ENCODE measurements at places on chromosomes 5 and 9.

- no peak for DNase-seq
Observed at GRCh38 chr9:107895501-107896001, 406.0 kb upstream of the KLF4 start.

DNA sequence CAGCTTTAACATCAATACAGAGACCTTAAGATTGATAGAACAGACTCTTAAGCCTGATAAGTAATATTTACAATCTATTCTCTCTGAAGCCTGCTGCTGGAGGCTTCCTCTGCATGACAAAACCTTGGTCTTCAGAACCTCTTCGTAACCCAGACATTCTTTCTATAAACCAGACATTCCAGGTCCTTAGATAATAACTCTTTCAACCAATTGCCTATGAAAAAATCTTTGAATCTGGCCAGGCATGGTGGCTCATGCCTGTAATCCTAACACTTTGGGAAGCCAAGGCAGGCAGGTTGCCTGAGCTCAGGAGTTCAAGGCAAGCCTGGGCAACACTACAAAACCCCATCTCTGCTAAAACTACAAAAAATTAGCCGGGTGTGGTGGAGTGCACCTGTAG is 327.8 kb downstream of the ENC1 start:
- DNase-seq = no peak

- DNase-seq = no peak
Observed at GRCh38 chr9:15293804-15294316, 13.2 kb downstream of the TTC39B start.

DNA sequence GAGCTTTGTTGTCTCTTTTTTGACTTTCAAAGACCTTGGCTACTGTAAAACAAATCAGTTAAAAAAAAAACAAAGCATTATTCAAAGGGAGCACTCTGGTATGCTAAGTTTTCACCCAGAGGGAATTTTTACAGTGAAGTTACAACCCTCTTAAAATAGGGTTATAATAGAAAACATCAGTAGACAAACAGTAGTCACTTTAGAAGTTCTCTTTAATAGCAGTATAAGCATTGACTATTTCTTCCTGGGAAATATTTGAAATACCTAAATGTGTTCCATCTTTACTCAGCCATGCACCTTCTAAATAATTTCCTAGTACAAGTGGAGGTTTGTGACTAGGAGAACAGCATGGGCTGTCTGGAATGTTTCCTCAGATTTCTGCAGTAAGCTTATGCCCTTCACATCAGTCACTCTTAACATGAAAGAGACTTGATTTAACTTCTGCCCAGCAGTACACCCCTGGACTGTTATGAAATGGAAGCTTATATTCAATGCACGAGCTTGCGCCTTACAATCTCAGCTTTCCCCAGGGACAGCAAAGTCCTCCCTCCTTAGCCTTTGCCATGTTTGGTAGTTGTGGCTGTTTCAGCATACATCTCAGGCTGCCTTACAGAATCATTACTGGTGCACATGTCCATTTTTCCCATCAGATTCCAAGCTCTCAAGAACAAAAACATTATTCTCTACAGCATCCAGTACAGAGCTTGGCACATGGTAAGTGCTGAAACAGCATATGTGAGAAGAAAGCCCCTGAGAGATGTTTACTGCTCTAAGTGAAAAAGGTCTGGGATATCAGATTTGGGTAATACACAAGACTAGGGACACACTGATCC is 191.5 kb downstream of the ZNF608 start:
- no peak for DNase-seq

DNA sequence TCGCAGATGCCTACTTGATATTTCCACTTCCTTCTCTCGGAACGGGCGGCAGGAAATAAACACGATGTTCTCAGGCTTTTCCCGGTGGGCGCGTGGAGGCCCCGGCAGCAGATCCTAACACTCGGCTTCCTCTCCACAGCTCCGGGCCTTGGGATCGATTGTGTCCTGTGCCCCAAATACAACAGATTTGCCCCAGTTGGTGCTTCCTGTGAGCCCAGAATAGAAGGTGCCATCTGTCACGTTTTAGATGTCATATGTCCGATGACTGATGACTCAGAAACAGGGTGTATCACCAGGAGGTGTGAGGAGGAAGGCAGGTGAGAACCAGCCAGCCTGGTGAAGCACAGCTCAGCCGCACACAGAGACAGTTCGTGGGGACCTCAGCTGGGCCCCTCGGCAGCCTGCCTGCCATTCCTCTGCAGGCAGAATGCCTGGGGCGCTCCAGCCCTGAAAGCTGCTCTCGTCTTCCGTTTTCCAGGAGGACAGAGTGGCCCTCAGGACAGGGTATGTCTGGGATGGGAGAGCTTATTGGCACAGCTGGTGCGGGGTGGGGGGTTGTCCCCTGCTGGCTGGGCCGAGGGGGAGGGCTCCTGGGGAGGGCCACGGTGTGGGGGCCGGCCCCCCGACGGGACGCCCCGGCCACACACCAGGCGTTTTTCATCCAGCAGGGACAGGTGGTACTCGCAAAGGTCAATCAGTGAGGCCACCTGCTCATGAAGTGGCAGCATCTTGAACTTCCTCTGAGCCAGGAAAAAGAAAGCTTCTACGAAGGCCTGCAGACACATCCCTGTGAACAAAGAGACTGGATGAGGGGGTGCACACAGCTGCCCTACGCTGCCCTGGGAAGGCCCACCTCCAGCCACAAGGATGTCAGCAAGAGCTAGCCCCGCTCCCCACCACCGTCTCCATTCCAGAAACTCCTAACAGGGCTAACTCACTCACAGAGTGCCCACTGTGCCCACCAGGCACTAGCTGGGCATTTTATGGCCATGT is 171.0 kb downstream of the DAB2IP start:
- peak; percentile 56 for DNase-seq

DNA sequence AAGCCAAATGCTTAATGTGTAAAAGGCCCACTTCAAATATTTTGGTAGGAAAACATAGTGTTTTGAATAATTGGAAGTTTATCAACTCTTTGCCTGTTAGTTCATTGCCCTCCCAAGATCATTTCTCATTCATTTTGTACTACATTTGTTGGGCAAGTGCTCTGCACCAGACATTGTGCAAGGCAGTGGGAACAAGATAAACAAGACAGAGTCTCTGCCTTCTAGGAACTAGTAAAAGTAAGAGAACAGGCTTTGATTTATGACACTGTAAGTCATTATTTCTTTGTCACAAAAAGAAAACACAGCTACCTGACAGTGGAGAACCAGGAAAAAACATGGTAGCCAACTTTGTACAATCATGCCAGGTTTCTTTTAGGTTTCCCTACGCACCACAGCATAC is 63.7 kb upstream of the PAM start:
- no peak for DNase-seq

DNA sequence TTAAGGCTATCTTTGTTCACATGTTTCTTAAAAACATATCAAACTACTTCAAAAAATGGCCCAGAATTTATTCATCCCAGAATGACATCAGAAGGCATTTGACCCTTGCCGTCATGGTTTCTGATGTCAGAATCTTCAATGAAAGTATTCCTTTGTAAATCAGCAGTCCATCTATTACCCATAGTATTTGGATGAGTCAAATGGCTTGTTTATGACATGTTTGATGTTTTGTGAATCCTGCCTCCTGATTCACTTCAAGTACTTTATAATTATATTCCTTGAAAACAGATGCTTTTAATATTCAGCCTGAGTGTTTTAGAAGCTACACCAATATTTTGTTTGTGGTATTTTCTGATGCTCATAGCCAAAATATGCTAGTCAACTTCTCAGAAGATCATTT is 200.8 kb upstream of the MEF2C start:
- DNase-seq = no peak

DNA sequence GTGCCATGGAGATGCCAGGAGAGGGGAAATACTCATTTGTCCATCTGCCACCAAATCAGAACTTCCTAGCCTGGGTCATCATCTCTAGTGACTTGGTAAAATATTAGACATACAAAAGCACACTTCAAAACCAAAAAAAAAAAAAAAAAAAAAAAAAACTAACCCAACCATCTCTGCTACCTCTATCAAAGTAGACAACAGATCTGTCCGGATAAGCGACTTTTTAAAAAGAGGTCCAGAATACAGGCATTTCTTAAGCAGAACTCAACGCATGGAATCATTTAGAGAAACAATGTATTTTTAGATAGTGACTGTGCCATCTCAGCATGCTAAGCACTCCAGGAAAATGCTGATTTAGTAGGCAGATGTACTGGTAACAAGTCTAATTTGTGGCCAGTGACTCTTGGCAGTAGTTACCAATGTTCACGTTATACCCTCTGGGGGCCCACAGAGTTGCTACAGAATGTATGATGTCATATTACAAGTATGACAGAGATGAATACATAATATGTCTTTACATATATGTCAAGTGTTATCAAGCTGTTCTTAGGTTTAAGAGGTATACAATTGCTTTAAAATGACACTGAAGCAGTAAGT is 107.8 kb downstream of the SMIM23 start:
- DNase-seq = no peak

DNA sequence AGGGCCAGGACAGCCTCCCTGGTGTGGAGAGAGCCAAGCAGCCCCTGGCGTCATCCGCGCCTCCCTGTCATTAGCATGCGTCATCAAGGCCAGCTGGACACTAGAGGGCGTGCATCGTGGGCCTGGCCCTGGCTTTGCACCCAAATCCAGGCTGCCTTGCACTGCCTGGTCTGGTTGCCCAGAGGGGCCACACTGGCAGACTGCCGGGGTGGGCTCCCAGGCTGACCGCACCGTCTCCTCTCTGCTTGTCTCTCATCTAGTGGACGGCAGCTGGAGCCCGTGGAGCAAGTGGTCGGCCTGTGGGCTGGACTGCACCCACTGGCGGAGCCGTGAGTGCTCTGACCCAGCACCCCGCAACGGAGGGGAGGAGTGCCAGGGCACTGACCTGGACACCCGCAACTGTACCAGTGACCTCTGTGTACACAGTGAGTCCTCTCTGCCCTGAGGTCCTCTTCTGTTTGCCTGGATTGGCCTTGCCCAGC is 29.0 kb downstream of the HK3 start:
- no peak for DNase-seq

DNA sequence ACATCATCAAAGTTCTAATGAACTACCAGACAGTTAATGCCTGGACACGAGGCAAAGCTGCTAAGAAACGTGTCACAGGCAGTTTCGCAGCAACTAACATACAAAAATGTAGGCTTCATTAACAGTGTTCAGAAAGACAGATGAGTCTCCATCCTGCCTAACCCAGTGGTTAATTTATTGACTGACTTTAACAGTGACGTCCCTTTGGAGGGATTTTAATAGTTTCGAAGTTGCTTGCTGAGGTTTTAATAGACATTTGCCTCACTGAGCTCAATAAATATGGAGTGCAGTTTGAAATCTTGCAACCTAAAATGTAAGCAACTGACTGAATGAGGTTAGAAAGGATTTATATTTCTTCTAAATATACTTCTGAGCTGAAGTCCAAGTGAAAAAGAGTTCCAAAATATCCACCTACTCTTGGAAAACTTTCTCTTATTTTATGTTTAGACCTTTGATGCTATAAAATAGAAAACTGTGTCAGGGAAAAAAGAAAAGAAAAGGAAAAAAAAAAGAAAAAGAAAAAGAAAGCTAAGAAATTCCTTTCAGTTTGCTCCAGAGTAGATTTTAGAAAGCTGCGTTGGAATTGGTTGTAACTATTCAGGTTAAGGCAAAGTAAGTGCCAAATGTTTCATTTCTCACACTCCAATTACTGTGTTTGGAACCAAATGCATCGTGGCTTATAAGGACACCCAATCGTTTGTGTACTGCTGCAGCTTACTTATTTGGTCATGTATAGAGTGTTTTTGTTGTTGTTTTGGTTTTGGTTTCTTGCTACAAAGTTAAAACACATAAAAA is 2016.6 kb downstream of the MAT2B start:
- no peak for DNase-seq

DNA sequence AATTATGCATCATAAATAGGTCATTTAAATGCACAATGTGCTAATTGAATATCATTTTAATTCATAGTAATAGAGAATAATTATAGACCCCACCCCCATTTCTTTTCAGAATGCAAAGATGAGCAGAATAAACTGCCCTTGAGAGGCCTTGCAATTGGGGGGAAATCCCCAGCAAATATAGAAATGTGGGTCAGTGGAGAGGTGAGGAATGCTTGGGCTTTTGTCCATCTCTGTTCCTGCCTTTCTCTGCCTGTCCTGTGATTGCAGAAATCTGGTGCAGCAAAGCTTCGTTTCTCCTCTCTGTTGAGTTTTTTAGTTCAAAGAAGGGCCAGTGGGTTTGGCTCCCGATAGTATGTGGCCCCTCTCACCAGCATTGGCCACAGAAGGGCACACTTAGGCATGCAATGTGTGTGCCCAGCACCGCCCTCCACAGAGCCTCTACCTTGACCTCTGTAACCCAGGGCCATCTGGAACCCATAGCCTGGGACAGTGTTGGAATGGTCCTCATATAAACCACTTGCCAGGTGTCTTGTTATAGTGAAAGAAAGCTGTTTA is 164.2 kb downstream of the SEMA6A start:
- no peak for DNase-seq

GRCh38 chr9:3887221-3887653 is 361.4 kb upstream of the RFX3 start:
- DNase-seq = no peak

DNA sequence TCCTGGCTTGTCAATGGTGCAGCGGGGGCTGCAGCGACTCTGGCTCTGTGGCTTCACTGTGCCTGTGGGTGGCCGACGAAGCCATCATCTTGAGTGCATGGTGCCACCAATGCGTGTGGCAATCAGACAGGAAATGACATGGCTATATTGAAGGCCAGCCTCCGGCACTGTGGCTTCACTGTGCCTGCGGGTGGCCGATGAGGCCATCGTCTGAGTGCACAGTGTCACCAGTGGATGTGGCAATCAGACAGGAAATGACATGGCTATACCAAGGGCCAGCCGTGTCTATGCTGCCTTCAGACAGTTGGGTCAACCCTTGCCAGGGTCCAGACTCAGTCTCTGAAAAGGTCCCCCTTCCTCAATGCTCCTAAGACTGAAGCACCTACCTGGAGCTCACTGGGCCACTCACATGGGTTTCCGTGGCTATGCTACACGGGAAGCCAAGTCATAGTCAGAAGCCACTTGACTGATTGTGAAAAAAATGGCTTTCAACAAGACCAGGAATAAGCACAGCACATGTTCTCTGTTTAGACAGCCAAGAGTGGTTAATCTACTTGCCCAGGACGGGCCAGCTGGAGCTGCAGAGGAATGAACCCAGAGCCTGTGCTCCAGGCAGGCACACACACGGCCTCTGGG is 67.5 kb upstream of the S1PR3 start:
- peak; percentile 17 for DNase-seq
